Brain (organoid and tissue), 16 donors: ENCODE measurements at places on chromosomes 1 and 21.

DNA sequence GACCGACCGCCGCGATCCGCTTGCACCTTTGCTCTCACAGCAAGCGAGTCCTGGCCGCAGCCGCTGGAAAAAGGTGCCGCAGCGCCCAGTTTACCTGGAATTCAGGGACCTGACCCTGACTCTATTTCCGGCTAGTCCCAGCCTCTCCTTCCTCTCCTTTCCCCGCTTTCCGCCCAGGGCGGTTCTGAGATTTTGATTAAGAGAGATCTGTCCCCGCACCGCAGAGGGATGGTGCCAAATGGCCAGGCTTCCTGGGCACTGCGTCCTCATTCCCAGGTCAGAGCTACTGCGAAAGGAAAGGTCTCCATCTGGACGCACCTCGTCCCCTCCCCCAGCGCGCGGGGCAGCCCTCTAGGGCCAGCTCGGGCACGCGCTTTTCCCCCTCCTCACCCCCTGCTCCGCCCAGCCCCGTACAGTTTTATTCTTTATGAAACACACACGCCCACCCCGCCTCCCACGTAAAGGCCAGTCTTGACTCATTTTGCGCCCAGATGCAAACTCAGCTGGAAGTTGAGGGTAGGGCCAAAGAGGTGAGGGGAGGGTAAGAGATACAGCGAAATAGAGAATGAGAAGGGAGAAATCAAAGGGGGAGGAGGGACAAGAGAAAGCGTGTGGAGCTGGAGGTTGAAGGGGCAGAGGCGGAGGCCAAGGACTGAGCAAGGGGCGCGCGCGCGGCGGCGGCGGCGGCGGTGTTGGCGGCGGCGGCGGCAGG lies 411.8 kb upstream of the ESRRG start:
- no peak for DNase-seq

DNA sequence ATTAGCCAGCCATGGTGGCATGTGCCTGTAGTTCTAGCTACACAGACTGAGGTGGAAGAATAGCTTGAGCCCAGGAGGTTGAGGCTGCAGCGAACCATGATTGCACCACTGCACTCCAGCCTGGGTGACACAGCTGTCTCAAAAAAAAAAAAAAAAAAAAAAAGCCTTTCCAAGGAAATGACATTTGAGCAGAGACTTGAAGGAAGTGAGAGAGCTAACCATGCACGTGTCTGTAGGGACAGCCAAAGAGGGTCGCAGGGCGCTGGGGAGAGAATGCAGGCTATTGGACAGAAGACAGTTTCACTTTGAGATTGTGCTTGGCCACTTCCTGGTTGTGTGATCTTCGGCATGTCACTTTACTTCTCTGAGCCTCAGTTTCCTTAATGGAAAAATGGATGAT lies 6.8 kb downstream of the HCRTR1 start:
- DNase-seq: no peak

DNA sequence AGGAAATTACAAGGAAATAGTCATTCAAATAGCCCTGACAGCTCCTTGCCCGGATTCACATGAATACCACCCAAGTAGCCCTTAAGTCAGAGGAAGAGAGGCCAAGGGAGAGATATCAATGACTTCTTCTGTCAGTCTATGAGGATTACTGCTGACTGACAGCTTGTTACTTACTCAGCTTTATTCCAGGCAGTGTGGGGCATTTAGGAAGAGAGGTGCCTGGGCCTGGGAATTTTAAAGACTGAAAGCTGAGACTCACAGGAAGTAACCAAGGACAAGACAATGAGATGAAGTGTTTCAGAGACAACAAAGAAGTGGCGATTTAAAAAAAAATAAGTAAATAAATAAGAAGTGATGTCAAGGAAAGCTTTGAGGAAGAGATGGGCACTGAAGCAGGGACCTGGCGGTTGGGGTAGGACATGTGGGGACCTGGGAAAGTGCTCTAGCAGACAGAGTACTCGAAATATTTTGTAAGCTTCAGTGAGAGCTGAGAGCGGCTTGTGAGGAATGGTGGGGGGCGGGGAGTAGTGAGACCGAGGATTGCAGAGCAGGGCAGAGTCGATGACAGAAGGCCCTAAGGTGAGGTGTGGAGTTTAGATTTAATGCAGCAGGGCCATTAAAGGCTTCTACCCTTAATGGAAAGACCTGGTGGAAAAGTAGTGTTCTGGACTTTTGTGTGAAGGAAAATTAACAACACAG lies 58.9 kb downstream of the ST3GAL3 start:
- peak; percentile 28 for DNase-seq

GRCh38 chr1:41381692-41382479 lies 20.7 kb downstream of the FOXO6 start:
- no peak for DNase-seq

DNA sequence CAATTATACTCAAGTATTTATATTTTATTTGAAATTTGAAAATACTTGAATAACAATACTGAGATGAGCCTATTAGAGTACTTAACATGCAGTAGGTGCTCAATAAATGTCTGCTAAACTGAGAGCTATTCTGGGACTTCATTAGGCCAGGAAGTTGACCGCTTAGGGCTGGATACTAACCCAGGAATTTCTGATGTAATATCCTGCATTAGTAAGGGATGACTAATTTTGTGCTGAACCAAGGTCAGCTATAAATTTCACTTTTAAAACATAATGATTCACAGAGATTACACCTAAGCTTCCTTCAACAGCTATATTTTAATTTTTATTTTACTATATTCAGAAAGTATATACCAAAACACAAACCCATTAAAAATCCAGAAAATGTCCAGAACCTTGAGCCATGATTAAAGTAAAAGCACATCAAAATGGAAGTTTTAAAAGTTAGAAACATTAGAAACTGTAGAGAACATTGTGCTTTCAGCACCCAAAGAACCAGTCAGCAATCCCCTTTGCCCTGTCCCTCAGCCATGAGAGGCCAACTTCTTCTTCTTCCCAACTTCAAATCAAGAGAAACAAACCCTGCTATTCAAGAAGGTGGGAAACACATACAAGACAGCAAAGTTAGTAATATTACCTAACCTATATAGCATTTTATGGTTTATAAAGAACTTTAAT lies 35.4 kb downstream of the WNT2B start:
- no peak for DNase-seq

DNA sequence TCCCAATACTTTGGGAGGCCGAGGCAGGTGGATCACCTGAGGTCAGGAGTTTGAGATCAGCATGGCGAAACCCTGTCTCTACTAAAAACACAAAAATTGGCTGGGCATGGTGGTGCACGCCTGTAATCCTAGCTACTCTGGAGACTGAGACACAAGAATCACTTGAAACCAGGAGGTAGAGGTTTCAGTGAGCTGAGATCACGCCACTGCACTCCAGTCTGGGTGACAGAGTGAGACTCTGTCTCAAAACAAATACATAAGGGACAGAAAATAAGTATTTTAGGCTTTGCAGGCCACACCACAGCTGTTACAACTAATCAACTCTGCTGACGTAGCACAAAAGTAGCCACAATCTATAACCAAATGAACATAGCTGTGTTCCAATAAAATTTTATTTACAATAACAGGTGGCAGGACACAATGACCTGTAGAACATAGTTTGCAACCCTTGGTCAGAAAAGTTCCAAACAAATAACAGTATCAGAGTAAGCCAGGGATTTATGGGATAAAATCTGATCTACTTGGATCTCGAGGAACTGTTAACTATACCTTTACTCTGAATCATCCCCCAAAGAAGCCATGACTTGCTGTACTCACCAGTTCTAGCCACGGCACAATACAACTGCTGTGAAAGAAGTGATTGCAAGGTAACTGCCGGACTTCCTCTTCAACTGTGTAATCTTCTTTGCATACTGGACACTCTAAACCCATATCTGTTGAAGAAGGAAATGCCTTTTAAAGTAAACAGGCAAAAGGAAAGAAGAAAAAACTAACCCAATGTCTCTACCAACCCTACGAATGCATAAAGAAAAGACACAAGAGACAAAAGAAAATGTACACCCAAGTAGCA lies 28.3 kb downstream of the CD160 start:
- DNase-seq: no peak

- no peak for DNase-seq
These were observed 168.1 kb upstream of the SNX7 start for GRCh38 chr1:98493469-98493868.

DNA sequence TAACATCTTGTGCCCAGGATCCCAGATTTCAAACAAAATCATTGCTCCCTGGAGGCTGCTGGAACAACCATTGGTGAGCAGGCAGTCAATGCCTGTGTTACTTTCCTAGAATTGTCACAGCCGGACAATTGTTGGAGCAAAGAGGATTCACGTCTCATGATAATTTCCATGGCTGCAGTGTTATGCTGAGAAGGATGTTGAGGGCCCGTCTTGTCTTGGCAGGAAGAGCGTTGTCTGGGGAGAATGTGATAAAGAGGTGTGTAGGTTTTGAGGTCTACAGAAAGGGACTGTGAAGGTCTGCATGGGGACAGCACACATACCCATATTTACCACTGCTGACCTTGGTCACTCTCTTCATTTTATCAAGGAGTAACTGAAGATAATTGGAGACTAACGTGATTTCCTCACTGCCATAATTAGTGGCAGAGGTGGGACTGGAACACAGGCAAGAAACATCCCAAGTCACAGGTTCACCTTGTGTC lies 6.3 kb downstream of the MECR start:
- DNase-seq: no peak

DNA sequence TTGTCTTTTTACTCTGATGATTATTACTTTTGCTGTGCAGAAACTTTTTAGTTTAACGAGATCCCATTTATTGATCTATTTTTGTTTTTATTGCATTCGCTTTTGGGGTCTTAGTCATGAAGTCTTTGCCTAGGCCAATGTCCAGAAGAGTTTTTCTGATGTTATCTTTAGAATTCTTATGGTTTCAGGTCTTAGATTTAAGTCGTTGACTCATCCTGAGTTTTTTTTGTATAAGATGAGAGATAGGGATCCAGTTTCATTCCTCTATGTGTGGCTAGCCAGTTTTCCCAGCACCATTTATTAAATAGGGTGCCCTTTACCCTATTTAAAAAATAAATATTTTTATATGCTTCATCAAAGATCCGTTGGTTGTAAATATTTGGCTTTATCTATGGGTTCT lies 13.2 kb downstream of the MAN1C1 start:
- DNase-seq: no peak

DNA sequence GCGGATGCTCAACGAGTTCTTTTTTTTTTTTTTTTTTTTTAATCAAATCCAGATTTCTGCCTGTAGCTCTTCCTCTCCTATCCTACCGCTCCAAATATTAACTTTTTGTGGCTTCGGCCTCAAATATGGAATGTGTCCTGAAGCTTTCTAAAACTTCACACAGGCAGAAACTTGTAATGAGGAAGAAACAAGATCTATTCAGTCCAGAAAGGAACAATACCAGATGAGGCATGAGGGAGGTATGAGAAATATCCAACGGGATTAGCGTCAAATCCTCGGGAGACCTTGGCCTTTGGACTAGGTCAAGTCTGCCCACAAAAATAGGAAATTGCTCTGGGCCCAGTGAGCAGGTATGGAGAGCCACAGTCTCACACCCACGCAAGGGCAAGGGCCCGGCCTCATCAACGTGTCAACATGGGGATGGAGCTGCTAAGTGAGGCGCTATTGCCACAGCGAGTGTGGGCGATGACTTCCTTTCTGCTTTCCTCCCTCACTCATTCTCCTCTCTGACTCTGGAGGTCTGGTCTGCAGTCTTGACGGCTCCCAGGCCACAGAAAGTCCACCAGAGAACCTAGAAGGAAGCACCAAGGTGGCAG lies 66.6 kb downstream of the BCAR3 start:
- no peak for DNase-seq

DNA sequence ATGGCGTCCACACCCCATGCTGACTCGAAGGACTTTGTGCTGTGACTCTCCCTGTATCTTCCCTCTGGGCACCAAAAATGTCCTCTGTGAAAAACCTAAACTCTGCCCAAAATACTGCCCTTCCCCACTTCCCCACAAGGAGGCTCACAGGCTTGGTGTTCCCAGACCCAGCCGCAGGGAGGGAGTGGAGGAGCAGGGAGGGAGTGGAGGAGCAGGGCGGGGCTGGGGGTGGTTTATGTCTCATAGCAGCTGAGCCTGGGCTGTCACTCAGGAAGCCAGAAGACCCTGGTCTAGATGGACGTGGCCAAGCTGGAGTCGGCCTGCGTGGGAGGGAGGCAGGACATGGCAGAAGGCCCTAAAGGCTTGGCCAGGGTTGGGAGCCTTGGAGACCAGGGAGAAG lies 461.7 kb downstream of the PTPRU start:
- DNase-seq: no peak

- no peak for DNase-seq
These were observed 18.6 kb downstream of the LURAP1 start for GRCh38 chr1:46221749-46222148.

- DNase-seq: peak; percentile 47
These were observed 495 bp downstream of the PI4KB start for GRCh38 chr1:151326619-151327222.

DNA sequence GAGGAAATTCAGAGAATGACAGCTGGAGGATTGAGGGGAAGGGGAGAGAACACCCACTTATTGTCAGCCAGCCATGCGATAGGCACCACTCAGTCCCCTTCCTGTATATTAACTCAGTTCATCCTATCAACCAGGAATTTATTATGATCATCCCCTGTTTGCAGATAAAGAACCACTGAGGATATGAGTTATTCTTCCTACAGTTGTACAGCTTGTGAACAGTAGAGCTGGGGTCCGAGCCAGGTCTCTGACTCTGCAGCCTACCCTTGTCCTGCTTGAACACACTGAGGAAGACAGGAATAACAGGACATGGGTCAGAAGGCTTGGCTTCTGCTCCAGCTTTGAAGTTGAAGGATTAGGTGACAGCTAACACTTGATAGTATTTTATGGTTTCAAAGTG lies 42.0 kb upstream of the SCMH1 start:
- DNase-seq: no peak

GRCh38 chr1:229017091-229017490 lies 253.8 kb upstream of the RAB4A start:
- no peak for DNase-seq

DNA sequence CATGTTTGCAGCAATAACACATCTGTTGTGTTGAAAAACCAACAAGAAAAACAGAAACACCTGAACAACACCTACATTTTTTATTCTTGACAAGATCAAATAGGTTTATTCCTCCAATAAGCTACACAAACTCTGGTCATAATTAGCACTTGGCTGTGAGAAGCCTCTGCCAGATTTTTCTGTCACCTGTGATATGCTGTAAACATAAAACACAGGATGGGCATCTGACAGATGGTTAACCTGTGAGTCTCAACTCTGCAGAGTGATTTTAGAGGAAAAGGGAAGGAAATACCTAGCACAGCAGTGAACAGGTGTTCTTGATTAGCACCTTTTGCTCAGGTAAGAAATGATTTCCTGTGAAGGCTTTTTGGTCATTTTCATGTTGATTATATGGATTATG lies 175.4 kb upstream of the COA6 start:
- no peak for DNase-seq

GRCh38 chr1:38031513-38031866 lies 15.1 kb downstream of the POU3F1 start:
- no peak for DNase-seq

- DNase-seq: no peak
These were observed 30.9 kb downstream of the TRIM11 start for GRCh38 chr1:228375578-228376261.

DNA sequence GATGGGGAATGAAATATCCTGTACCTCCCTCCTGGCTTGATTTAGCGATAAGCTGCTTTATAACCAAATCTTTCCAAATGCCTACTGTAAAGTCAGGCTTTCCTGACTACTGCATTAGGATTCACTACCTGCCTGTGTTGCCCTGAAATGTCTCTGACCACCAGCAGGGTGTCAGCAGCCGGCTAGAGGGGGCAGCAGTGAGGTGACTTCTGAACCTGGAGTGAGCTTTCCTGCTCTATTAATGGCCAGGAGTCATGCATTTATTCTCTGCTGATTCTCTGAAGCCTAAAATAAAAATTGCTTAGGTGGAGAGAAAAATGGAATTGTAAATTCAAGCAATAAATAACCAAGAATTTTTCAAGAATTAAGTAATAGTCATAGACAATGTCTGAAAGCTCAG lies 2.5 kb downstream of the BACE2 start:
- DNase-seq: no peak
